ENCODE measurements at places on chromosomes 4 and X.

- DNase-seq, result no peak
These were observed 606.0 kb downstream of the BCOR start for GRCh38 chrX:39491548-39492297.

GRCh38 chrX:30592831-30593230, 15.3 kb upstream of the TASL start:
- no peak for DNase-seq

DNA sequence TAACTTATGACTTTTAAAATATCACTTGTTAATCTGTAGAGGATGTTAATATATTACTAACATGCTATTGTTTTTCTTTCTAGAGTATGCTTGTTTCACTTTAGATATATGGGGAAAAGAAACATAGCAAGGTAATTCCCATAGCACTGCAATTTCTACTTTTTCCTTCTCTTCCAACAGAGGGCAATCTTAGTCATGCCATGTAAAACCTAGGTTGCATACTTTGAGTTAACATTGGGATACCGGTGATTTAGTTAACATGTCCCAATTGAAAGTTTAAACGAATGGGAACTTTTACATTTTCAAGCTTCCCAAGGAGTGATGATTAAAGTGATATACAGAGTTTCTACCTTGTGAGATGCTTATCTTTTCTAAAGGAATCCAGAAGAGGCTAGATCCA, 89.4 kb upstream of the IL13RA1 start:
- no peak for DNase-seq

GRCh38 chrX:131841496-131842437, 181.3 kb upstream of the STK26 start:
- no peak for DNase-seq

DNA sequence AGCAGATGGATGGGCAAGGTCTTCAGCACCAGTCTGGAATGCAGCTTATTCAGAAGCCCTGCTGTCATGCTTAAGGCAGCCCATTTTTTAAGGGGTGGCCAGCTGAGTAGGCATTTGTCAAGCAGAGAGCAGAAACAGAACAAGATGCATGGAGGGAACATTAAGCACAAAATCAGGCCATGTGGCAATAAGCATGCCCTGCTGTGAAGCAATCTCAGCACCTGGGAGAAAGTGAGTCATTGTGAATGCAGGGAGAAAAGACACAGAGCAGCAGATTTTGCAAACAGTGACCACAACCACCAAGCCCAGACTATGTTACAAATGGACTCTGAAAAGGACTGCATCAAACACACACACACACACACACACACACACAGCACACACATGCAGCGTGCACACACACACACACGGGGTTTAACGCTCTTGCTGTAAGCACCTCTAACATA, 94.1 kb upstream of the GALNT7 start:
- DNase-seq, result no peak

DNA sequence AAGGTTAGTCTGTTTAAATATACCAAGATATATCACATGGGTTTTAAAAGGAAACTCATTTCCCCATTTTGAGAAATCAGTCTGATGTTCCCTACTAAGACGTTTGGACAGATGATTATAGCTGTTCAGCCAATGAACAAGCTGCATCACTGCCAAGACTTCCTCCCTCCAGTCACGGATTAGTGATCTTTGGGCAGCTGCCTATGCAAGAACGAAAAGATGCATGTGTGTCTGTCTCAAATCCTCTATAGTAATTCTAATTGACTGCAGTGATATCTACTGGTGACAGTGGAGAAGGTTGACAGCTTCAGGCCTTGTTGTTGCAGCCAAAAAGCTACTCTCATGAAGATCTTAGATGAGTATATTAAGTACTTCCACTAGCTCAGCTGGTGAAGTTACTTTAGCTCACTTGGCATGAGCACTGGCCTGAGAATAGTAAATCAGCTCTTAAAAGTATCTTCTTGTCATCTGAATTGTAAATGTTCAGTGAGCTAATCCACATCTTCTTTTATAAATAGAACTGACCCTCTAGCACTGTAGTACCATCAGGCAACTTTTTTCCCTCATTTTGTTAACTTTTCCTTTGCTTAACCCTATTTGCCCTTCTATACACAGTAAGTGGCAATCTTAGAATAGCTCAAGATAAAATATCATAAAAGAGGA, 134.5 kb upstream of the PCDH10 start:
- DNase-seq, result no peak

- no peak for DNase-seq
These were observed 72.7 kb downstream of the FNIP2 start for GRCh38 chr4:158841540-158841939.
